ENCODE measurements at places on chromosomes 3 and 15.

GRCh38 chr15:23687143-23687470 is at the start of gene NDN:
NDN (minus strand) TSS chr15:23687305; CDS start chr15:23687217, 88 bp downstream.
- DNase-seq: no peak

DNA sequence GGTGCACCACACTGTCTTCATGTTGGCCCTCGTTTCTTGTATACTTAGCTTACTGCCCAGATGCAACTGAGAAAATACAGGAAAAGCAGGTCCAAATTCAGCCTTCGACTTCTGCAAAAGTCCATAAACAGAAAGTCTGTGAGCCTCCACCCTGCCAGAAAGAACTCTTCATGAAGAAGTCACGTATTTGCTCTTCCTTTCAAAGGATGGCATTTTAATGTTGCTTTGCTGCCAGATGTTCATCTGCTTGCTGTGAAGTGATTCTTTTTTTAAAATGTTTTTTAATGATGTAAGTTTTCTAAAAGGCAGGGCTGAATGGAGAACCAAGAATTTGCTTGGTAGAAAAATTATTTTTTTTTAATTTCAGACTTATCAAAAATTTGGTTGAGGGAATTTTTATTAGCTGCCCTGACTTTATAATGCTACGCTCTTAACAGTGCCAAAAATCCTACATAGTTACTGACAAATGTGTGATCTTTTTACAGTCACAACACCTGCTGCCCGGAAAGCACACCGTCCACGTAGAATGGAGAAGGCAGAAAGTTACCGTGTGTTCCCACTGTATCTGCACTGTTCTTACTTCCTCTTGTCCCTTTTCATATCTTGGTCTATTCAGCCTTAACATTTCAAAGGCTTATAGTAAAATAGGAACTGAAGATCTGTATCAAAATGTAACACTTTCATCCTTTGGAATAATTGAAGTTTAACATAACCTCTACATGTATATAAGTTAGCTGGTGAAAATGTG is 136.3 kb downstream of the LRRC28 start:
- DNase-seq: no peak

GRCh38 chr3:152556731-152557254 is 278.1 kb upstream of the P2RY1 start:
- DNase-seq: no peak

- DNase-seq: no peak
Measured at GRCh38 chr3:46407970-46408369, 911 bp downstream of the CCRL2 start.

Data from activated naive CD4-positive, alpha-beta T cell (primary cell).